ENCODE measurements at places on chromosomes 5 and 9.

- DNase-seq: no peak
Observed at GRCh38 chr5:124996764-124997077, 250.3 kb upstream of the ZNF608 start.

DNA sequence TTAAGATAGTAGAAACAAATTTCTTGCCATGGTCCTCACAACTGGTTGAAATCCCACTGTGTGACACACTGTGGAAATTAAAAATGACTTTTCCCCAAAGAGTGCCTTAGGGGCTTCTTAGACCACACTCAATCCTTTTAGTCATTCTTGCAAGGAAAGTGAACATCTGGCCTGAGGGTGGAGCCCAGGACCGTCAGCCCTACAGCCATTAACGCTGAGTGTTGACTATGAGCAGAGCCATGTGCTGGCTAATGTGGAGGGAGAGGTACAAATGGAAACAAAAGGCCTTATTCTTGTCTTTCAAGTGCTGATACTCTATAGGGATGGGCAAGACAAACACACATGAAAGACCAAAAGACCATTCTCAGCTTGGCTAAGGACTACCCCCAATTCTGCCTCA, 456.5 kb downstream of the ZSWIM6 start:
- DNase-seq: no peak

- DNase-seq: no peak
Observed at GRCh38 chr5:169979871-169980270, 424 bp downstream of the INSYN2B start.

GRCh38 chr5:81288021-81288433, 13.4 kb upstream of the ZCCHC9 start:
- no peak for DNase-seq

DNA sequence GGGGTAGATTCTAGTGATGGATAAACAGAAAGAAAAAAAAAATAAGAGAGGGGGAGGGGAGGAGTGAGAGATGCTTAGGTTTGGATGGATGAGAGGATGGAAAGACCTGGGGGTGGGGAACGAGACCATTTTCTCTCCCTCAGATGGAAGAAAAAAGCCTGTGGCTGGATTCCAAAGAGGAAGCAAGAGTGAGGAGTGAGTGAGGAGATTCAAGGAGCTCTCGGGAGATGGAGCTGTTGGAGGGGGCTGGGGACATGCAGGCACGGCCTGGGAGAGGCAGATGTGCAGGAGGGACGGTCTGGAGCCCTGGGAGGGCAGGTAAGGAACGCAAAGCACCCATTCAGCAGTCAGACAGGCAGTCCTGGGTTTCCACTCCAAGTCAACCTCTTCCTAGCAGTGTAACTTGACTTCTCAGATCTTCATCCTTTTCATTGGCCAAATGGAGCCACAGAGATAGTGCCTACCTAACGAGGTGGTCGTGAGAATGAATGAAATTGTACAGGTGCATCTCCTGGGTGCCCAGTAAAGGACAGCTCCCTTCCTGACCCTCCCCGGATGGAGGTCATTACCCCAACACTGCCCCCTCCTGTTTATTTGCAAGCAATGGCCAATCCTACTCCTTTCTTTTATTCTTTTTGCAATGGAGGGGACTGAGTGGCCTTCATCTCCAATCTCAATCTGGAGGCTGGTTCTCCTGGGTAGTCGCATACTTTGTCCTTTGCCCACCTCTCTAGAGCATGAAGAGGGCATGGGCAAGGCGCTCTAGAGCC, 52.2 kb downstream of the PCDH1 start:
- peak; percentile 26 for DNase-seq

GRCh38 chr9:36328798-36329411, 70.7 kb upstream of the GNE start:
- DNase-seq: peak; percentile 33

- DNase-seq: no peak
Observed at GRCh38 chr9:34374905-34375552, 1.7 kb downstream of the MYORG start.

- DNase-seq: no peak
Observed at GRCh38 chr9:134935701-134936345, 18.1 kb upstream of the FCN1 start.

GRCh38 chr9:109014608-109015280, 1.4 kb upstream of the CTNNAL1 start:
- no peak for DNase-seq

DNA sequence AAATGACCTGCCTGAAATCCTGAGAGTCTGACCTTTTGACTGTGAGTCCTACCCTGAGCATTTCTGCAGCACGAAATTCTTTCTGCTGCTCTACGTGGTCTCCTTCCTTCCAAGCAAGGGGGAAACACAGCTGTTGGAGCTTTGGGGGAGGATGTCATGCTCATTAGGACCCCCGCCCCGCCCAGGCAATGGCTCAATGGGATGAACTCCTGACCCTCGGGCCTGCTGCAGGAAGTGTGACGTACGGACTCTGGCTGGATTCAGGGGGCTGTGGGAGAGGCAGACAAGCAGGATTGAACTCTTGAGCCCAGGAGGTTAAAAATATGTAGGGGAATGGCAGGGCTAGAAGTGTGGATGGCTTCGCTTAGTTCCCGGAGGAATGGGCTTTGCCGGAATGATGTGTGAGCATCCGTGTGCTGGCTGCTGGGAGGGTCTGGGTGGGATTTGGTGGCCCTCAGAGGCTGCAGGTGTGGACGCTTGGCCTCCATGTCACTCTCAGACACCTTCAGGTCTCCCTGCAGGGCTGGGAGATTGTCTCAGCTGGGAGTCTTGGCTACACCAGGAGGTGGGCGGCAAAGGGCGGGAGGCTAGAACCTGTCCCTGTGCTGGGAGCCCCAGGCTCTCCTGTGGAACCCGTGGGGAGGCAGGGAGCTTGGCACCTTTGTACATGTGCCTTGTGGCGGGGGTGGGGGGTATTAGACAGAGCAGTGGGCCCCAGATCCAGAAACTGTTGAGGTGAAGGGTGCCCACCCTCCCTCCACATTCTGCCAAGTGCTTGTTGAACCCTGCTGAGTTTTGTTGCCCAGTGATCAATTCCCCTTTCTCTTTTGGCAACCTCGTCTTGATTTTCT, 26.3 kb downstream of the STC2 start:
- DNase-seq: no peak

GRCh38 chr5:137896560-137896959, 7.3 kb downstream of the PKD2L2 start:
- DNase-seq: no peak

DNA sequence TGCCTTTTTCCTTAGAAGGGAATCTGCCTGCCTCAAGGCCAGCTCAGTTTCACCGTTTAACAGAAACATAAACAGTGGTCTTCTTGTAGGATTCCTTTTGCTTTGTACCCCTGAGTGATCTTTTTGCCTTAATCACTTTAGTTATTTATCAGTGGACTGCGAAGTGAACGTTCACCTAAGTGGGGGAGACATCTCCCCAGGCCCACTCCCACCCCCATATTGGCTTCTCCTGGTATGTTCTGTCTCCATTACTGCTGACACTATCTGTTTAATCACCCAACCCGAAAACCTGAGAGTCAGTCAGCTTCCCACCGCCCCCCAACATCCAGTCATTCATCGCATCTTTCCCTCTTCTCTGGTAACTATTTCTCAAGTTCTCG, 1.4 kb downstream of the SKP2 start:
- no peak for DNase-seq

DNA sequence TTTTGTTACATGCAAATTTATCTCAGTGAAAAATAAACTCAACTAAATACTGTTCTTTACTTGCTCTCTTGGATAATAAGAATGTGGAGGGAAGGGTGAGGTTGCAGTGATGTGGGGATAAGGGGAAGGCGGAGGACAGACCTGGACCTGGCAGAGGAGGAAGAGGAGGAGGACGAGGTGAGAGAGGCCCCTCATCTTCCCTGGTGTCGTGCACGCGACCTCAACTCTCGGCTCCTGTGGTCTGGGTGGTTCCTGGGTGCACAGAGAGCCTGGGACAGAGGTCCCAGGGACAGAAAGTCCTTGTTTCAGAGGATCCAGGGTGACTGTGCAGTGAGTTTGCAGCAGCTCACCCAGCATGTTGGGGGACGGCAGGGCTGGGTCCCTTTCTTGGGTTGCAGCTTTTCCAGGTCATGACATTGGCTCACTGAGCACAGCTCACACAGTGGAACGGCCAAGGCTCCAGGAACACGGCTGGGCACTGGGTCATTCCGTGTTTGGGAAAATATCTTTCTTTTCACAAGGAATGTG, 37.7 kb upstream of the LPCAT1 start:
- no peak for DNase-seq

DNA sequence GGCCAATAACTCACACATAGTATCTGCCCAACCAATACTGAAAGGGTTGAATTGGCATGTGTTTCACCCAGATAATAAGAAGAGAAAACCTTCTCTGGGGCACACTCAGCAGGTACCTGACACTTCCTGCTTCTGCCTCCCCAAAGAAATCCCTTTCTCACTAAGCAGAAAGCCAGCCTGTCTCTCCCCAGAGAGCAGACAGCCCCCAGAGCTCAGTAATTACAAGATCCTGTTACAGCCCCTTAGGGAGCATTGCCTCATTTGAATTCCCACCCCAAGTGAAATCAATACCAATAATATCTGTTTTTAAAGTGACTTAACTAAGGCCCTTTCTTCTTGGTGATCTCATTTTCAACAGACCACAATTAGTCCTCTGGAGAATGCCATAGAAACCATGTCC, 38.5 kb upstream of the FOXI1 start:
- DNase-seq: no peak

GRCh38 chr9:136249877-136250559, 4.4 kb upstream of the QSOX2 start:
- DNase-seq: no peak

- no peak for DNase-seq
Observed at GRCh38 chr9:132996526-132996925, 18.0 kb downstream of the GFI1B start.

GRCh38 chr5:126523818-126524510, 71.1 kb downstream of the ALDH7A1 start:
- DNase-seq: no peak

- no peak for DNase-seq
Observed at GRCh38 chr9:127252410-127253318, 11.9 kb upstream of the GARNL3 start.

GRCh38 chr9:75001719-75002421, 26.2 kb downstream of the CARNMT1 start:
- DNase-seq: peak; percentile 81

DNA sequence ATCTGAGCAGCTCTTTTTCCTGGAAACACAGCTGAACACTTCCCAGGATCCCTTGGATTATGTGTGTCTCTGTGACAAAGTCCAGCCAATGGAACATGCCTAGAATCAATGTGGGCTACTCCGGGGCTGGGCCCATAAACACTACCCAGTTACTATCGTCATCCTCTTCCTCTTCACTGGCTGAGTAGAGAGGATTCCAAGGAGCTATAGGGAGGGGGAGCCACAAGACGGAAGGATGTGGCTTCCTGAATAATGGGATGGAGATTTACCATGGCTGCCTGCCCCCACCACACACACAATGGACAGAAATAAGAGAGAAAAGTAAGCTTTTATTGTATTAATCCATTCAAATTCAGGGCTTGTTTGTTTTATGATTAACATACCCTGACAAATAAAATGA, 22.1 kb upstream of the TAS2R1 start:
- no peak for DNase-seq

GRCh38 chr5:126970517-126971017, 59.8 kb downstream of the MARCHF3 start:
- no peak for DNase-seq

DNA sequence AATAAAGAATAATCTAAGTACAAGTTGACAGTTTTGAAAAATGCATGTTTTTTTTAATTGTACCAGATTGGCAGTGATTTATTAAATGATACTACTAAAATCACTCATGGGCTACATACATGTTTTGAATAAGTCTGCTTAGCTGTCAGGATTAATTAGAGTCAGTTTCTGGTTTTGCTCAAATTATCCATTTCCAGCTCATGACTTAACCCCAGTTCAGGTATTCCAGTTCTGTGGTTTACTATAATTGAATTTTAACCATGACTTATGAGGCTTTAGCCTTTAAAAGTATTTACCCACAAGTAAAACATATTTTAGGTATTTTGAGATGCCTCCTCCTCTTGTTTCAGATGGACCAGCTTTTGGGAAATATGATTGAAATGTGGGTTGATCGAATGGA, 17.8 kb upstream of the LRRC70 start:
- DNase-seq: no peak

- DNase-seq: no peak
Observed at GRCh38 chr9:38518826-38519225, 94.6 kb upstream of the IGFBPL1 start.

GRCh38 chr5:37812365-37812764, 27.5 kb downstream of the GDNF start:
- DNase-seq: no peak

GRCh38 chr5:101534491-101535110, 631.5 kb upstream of the ST8SIA4 start:
- no peak for DNase-seq

DNA sequence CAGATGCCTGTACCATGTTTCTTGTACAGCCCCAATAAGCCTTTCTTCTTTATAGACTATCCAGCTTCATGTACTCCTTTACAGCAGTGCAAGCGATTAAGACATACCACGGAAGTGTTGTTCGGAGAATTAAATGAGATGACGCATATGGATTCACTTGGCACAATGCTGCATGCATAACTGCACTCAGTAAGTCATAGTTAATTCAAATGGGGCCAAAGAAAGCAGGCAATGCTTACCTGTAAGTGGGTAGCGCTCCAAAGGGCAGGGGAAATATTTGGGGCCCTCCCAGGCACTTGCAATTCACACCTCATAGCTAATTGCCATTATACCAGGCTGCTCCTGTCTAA, 7.7 kb upstream of the ADRA1B start:
- DNase-seq: no peak

DNA sequence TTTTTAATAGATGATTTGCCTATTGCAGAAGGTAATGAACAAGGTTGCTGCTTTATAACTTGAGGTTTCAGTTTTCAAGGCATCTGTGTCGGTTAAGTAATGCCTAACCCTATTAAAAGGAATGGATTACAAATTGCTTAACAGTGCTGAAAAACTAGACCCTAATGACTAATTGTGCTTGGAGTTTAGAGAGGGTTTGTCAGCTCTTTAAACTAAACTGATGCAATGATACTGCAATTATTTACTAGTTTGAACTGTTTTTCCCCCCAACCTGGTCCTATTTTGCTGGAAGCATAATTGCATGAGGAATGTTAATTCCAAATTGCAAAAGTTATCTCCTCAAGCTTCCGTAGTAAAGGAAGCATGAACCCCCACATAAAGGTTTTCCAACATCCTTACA, 39.3 kb upstream of the TLX3 start:
- no peak for DNase-seq

DNA sequence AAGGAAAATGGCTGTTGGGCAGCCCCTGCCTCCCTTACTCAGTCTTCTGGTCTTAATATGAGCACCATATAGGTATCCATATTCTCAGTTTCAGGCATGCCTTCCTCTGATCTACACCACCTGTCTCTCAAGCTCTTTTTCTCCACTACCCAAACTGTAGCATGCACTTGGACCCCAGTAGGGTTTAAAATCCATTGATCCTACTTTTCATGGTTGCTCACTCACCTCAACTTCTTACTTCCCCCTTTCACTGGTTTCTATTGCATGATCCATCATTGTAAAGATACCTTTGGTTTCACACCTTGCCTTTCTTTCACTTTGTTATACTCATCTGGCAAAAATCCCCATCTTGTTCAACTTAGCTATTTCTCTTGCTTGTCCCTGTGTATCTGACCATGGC, 159.4 kb downstream of the KDM4C start:
- no peak for DNase-seq

Data from CD4-positive, alpha-beta T cell treated with Interferon alpha-2 for 1 hour (primary cell).